ENCODE measurements at places on chromosomes 2 and 18.
A peak's percentile ranks its signal among the peaks of the same experiment; 100 is the strongest.

DNA sequence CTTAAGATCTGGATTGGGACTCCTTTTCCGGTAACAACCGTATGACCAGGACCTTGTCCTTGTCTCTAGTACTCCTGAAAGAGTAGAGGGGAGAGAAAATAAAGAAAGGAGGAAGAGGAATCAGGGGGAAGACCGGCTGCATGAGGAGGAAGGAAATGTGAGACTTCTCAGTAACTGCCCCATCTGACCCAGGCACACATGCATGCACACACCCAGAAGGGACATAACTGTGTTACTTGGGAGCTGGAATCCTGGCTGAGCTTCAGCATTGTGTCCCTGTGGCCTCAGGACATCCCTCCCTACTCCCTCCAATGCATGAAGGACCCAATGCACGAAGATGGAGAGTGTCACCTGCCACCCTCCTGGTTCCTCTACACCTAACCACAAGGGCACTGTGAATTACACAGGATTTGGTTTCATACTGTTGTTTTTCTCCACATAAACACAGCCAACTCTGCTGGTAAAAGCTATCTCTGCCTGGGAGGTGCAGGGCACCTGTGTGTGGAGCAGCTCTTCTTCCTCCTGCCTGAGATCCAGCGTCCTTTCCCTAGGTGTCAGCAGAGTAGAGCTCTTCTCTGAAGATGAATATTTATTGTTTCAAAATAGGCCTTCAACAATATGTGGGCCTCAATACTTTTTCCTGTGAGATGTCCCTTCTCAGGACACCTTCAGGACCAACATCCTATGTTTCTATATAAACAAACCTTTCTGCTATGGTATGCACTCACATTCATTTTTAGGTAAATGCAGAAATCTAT, 574.1 kb upstream of the ID2 start:
- DNase-seq: no peak

DNA sequence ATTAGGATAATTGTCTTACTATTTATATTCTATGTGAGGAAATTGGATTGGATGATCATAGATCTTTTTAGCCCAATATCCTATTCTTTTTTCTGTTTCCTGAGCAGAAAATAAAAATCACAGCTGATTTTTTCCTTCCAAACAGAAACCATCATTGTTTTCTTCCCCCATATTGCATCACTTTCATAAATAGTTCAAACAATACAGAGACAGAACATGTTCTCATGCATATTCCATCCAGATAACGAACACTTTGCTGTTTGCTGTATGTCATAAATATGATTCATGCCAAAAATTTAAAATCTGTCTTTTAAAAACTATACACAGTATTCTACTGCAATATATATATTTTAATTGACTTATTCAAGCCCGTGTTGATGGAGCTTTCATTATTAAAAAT, 22.0 kb upstream of the RALBP1 start:
- DNase-seq: no peak

GRCh38 chr2:42314892-42315468, 46.0 kb downstream of the COX7A2L start:
- DNase-seq: peak; percentile 87

- DNase-seq: no peak
Measured at GRCh38 chr18:64202210-64202836, 53.4 kb upstream of the LINC00305 start.

DNA sequence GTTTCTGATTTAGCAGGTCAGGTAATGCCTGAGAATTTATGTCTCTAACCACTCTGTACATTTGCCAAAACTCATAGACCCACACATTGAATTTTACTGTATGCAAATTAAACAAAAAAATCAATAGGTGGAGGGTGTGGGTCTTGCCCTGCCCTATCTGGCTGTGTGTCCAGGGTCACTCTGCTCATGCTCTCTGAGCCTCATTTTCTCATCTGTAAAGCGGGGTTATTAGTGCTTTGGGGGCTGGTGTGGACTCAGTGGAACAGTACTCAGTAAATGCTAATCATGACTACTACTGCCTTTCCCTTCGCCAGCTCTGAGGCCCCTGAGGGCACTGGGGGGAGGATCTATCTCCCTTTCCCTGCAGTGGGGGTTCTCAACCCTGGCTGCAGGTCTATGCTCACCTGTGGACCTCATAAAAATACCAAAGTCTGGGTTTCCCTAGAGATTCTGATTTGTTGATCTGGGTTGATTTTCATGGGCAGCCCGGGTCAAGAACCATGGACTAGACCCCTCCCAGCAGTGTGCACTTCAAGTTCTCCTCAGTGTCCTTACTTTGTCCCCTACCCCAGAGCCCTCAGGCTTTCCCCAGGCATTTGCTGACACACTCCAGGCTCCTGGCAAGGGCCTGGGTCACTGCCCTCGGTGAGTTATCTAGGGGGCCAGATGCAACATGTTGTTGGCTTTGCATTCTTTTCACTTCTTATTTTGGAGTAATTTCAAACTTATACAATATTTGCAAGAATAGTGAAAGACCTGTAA, 27.5 kb downstream of the MTHFD2 start:
- DNase-seq: no peak

DNA sequence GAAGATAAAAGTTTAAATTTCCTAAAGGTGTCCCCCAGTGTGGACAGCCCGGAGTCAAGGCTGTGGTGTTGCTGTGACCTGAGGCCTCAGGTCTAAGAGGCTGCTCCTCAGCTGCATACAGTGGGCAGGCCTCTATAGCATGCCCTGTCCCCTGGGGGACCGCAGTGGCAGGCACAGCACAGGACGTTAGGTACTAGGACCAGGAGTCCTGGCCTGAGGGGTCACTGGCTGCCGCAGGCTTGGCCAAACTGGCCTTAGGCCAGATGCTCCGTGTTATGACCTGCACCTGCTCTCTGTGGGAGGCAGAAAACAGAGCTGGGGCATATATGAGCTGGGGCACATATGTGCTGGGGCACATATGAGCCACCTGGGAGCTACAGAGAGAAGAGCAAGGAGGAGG, 21.2 kb upstream of the MAL start:
- DNase-seq: no peak

DNA sequence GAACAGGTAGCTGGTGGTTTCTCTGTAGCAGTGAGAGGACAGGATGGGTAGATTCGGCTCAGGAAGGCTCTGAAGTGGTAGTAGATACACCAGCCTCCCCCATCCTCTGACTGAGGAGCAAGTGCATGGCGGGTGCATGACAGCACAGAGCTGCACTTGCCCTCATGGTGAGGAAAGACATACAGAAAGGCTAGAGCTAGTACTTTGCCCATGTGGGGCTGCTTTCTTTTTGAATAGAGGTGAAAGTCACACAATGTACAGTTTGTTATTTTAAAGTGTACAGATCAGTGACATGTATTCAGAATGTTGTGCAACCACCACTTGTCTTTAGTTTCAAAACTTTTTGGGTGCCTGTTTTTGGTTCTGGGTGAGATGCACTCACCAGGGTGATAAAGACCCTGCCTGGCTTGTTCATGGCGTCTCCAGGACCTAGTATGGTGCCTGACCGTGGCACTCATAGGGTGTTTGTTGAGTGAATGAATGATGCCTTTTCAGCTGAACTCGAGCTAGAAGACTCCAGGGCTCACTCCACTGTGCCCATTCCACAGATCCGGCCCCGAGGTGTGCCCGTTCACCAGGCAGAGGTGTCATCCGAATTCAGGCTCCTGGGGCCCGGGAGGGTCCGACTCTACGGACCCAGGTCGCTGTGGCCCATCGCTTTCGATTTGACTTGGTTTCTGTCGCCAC, 421 bp upstream of the VAMP5 start:
- DNase-seq: no peak

- DNase-seq: no peak
Measured at GRCh38 chr2:15967415-15968279, 27.3 kb downstream of the MYCN start.

DNA sequence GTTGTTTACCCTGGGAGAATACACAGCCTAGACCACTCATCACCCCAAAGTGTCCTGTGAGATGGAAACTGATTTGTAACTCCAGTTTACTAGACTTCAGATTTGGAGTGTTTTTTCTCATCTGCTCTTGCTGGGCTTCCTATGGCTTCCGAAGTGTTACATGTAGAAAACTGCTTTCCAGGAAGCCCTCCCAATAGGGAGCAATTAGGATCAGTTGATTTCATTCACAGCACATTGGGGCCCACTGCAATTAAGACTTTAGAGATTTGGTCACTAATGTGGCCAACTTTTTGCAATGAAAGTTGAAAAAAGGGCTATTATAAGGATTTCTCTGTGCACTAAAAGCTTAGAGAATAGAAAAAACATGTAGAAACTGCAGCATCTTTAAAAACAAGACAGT, 656.6 kb upstream of the CHAC2 start:
- no peak for DNase-seq

DNA sequence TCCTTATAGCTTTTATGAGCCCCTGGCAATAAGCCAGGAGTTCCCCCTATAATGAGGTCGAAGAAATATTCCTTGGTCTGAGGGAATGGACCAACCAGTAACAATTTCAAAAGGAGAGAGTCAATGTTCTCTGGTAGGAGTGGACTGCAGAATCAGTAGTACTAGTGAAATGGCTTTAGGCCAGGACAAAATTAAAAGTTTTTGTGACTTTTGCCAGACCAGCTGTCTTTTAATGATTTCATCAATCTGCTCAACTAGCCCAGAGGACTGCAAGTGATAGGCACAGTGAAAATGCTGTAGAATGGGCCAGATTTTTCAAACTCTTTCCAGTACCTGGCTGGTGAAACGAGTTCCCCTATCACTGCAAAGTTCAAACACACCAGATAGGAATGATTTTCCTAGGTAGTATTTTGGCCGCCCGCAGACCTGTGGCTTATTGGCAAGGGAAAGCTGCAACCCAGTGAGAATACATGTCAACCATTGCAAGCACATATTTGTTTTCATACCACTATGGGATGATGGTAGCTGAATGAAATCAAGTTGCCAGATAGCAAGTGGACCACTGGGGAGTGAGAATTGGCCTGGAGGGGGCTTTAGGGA, 45.5 kb downstream of the CERS6 start:
- no peak for DNase-seq

- no peak for DNase-seq
Measured at GRCh38 chr2:85324639-85325465, 2.9 kb downstream of the TGOLN2 start.

DNA sequence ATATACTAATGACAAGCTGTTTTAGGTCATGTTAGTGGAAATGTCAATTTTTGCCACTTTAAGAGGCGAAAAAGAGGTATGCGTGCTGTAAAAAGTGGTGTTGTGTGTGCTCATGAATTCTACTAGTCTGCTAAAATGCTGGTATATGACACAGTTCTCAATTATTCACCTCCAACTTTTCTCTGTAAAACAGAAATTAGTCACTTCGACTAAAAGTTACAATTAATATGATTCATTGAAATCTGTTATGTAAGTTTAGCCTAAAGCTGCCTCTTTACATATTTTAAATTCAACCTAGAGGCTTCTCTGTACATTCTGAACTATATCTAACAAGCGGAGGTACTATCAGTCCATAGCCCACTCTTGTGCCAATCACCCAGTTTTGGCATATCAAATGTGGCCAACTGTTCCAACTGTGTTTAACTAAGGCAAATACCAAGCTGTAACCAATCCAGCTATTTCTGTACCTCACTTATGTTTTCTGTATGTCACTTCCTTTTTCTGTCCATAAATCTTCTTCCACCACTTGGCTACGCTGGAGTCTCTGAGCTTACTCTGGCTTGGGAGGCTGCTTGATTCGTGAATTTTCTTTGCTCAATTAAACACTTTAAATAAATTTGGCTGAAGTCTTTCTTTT, 20.8 kb downstream of the BAZ2B start:
- DNase-seq: no peak

GRCh38 chr2:56025469-56026193, 102.0 kb upstream of the EFEMP1 start:
- DNase-seq: no peak

- no peak for DNase-seq
Measured at GRCh38 chr2:104858006-104858978, 4.4 kb downstream of the POU3F3 start.

- peak; percentile 63 for DNase-seq
Measured at GRCh38 chr2:112692495-112692911, 28.3 kb upstream of the NT5DC4 start.

GRCh38 chr2:226742347-226742746, 57.3 kb downstream of the IRS1 start:
- no peak for DNase-seq

DNA sequence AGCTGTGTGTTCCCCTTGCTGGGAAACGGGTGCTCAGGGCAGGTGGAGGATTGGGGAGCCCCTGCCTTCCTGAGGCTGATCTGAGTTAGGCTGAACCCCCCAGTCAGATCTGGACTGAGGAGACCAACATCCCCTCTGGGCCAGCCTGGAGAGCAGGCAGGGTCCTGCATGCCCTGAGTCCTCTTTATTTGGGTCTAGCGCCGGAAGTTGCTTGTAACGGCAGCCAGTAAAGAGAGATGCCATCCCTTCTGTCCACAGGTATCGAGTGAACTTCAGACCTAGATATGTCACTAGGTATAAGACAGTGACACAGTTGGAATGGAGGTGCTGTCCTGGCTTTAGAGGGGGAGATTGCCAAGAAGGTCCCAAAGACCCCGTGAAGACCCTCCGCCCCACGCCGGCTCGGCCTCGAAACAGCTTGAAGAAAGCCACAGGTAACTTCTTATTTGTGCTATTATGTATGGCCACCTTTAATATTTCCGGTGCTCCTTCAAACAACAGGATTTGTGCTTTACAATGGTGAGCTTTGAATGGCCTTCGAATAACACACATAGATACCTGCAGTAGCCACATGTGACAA, 38.0 kb downstream of the EMILIN2 start:
- no peak for DNase-seq

GRCh38 chr2:222074674-222075073, 224.1 kb downstream of the PAX3 start:
- no peak for DNase-seq

- DNase-seq: no peak
Measured at GRCh38 chr2:42028571-42029148, 19.2 kb upstream of the PKDCC start.

GRCh38 chr18:845152-845819, 33.2 kb upstream of the YES1 start:
- DNase-seq: no peak

DNA sequence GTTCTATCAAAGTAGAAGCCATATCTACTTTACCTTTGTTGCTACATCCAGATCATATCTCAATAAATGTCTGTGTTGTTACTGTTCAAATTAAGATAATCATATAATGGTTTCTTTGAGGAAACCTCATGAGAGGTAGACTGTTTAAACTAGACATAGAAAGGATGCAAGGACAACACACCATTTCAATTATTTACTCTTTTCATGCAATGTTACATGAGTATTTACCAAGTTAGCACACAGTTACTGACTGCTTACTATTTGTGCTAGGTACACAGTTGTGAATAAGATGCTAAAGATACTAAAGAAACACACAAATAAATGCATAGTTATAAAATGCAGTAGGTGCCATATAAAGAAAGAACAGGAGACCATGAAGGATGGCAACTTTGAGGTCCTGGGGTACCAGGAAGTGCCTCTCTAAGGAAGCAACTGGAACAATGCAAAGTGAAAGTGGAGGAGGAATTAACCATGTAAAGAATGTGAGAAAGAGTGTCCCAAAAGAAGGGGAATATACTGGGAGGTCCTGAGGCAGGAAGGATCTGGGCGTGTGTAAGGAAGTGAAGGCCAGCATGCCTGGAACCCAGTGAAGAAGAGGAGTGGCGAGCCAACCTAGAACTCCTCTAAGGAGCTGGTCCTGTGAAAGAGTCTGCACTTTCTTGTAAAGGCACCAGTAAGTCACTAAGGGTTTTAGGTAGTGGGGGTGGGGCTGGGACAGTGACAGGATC, 39.4 kb downstream of the RBMS1 start:
- DNase-seq: no peak

Measured in AG04449 (cell line).